ENCODE measurements at places on chromosomes 6 and 20. TPM values are rescaled to one million over a fixed set of nuclear protein-coding genes. Genes with fewer than 3 reads are reported as not detected.

TCP1 gene
- 358 TPM for total RNA-seq

GRCh38 chr6:130995783-130996447 lies 67.1 kb downstream of the EPB41L2 start:
- H3K27ac ChIP-seq = no peak overlapping the region
- H3K36me3 ChIP-seq = no peaks in the 10 kb centered on the region
- H3K4me1 ChIP-seq = no peaks in the 10 kb centered on the region
- no peak for DNase-seq

DNA sequence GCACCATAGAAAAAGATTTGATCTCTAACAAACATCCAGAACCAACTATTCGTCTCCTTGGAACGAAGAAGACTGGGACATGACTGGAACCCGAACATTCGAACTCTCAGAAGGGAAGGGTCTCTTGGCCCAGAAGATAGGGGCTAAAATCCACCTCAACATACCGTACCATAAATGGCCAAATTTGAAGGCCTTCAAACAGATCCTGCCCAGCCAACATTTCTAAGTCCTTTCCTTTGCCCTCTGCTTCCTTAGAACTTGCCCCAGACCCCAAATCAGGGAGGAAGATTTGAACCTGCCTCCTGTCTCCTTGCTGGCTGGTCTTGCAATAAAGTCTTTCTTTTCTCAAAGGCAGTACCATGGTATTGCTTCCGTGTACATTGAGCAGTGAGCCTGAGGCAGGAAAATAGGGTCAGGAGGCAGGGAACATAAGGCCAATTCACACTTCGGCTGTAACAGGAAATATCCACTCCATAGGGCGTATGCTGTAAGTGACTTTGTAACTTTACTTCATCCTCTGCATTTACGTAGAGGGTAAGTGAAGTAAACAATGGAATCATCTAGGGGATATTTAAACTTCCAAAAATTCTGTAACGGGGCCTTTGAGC lies 1.8 kb upstream of the PXDC1 start:
- H3K4me3 ChIP-seq = no peak overlapping the region
- no peak for DNase-seq
- H3K27me3 ChIP-seq = peaks cover 23% of the 10 kb centered on the region
- H3K36me3 ChIP-seq = no peaks in the 10 kb centered on the region
- H3K27ac ChIP-seq = no peak overlapping the region

DNA sequence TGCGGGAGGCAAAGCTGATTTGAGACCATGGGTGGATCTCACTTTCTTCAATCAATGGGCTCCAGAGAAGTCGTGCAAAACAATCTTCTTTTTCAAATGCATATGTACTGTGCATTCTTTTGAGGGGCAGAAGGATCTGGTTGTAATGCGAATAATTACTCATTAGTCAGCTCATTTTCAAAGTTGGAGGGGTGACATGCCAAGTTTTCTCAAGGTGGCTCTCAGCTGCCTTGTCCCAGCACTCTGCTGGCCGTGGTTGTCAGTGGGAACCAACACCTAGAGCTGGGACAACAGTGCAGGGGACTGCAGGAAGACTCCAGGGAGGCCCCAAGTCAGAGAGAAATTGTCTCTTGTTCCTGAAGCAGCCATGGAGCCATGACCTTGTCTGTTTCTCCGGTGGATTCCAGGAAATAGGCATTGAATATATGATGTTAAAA lies 25.3 kb downstream of the MYT1 start:
- H3K4me3 ChIP-seq = no peak overlapping the region
- no peaks in the 10 kb centered on the region for H3K36me3 ChIP-seq
- no peak for DNase-seq
- H3K27me3 ChIP-seq = peaks cover 2% of the 10 kb centered on the region
- H3K4me1 ChIP-seq = peaks cover 3% of the 10 kb centered on the region
- H3K27ac ChIP-seq = no peak overlapping the region

DNA sequence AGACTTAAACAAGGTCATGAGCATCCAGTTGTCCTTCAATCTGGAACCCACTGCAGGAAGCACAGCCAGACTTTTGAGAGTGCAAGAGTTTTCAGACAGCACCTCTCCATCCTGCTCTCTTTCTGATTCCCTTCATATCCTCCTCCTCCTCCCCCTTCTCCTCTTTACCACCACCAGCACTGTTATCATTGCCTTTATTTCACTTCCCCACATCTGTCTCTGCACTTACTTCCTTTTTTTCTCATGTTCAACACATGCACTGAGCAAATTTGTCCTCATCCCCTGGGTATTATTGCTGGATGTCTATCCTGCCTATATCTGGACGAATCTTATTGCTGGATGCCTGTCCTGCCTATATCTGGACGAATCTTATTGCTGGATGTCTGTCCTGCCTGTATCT lies 554.8 kb downstream of the DHX35 start:
- no peaks in the 10 kb centered on the region for H3K4me1 ChIP-seq
- H3K36me3 ChIP-seq = no peaks in the 10 kb centered on the region
- no peak for DNase-seq
- H3K27ac ChIP-seq = no peak overlapping the region

GRCh38 chr6:115643762-115644161 lies 416.9 kb downstream of the FRK start:
- no peak overlapping the region for H3K4me3 ChIP-seq
- H3K4me1 ChIP-seq = no peaks in the 10 kb centered on the region
- DNase-seq = no peak
- H3K27ac ChIP-seq = no peak overlapping the region
- no peaks in the 10 kb centered on the region for H3K27me3 ChIP-seq

GRCh38 chr6:12593771-12594529 lies 122.6 kb upstream of the PHACTR1 start:
- H3K4me1 ChIP-seq = no peaks in the 10 kb centered on the region
- no peak overlapping the region for H3K27ac ChIP-seq
- DNase-seq = no peak
- no peak overlapping the region for H3K4me3 ChIP-seq
- H3K27me3 ChIP-seq = peaks cover 7% of the 10 kb centered on the region
- no peaks in the 10 kb centered on the region for H3K36me3 ChIP-seq
